CD4-positive, alpha-beta T cell treated with Interleukin-10 for 1 hour (primary cell): ENCODE measurements at places on chromosomes 4 and X.
A peak's percentile ranks its signal among the peaks of the same experiment; 100 is the strongest.

DNA sequence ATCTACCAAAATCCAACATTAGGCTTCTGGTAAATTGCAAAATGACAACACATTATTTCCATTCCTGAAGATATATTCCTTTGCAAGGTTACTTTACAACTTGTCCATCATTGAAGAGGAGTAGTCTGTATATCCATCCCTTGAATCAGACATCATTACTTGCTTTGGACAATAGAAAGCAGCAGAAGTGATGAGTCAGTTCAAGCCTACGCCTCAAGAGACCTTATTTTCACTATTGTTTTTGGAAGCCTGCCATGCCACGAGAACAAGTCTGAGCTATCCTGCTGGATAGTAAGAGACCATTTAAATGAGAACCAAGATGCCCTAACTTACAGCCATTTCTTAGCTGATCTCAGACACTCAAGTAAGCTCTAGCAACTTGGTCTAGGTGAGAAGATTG is 246.0 kb upstream of the HHIP start:
- DNase-seq = no peak

- no peak for DNase-seq
Observed at GRCh38 chr4:177116161-177116560, 193.5 kb upstream of the NEIL3 start.

DNA sequence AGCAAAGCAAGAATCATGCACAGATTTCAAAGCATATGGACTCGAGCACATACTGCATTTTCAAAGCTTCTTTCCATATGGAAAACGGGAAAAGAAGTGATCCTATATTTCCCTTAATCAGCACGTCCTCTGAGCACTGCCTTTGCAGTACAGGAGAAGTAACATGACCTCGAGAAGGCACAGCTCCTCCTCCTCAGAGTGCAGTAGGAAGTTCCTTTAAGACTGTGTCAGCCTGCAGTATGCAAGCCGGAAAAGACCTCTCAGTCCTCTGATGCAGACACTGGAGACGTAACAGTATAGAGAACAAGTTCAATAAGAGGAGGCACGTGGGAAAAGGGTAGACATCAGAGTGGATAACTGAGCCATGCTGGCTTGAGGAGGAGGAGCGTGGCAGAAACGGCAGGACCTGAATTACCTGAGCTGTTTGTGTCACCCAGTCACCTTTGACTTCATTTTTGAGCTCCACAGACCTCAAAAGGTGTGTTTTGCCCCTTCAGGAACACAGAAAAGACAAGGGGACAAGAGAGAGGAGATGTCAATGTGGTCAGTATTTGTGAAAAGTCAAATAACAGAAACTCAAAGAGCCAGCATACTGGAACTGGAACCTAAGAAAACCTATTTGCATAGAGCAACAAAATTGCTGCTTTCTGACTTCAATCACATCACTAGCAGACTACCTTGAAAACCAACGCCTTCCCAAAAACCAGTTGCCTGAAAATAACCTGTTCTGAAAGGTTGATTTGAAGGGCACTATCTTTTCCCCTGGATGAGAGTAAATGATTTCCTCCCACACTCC is 20.8 kb downstream of the IRF2 start:
- DNase-seq = peak; percentile 64

GRCh38 chr4:62450740-62451139 is 1250.6 kb downstream of the ADGRL3 start:
- DNase-seq = no peak

GRCh38 chr4:139898293-139898692 is 232.7 kb downstream of the MGST2 start:
- peak; percentile 2 for DNase-seq

DNA sequence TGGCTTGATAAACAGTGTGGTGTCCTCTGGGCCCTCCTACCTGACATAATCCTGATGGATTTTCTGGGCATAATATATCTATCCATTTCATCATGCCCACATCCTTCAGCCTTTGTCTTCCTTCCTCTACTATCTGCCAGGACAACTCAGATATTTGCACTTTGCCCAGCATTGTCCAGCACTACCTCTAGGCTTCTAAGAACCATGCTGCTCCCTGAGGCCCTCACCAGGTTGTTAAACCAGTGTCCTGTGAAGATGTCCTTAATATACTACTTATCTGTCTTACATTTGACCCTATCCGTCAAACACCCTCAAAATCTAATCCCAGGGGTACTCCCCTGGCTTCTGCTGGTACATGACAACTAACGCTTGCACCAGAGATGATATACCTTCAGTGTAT is 58.2 kb upstream of the MAML3 start:
- DNase-seq = no peak

GRCh38 chr4:17535906-17536305 is 20.9 kb downstream of the CLRN2 start:
- peak; percentile 6 for DNase-seq

- DNase-seq = no peak
Observed at GRCh38 chr4:99693140-99693539, 35.5 kb upstream of the C4orf54 start.

DNA sequence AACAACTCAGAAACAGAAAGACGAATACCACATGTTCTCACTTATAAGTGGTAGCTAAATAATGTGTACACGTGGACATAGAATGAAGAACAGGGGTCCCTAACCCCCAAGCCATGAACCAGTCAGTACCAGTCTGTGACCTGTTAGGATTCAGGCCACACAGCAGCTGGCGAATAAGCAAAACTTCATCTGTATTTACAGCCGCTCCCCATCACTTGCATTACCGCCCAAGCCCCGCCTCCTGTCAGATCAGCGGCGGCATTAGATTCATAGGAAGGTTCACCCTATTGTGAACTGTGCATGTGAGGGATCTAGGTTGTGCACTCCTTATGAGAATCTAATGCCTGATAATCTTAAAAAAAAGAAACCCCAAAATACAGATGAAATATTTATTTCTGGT is 1128.7 kb downstream of the NLGN4X start:
- no peak for DNase-seq

- DNase-seq = peak; percentile 53
Observed at GRCh38 chrX:54042609-54043021, 1.7 kb downstream of the PHF8 start.

- no peak for DNase-seq
Observed at GRCh38 chr4:156575430-156576073, 396.0 kb downstream of the PDGFC start.

GRCh38 chr4:11698846-11699590 is 270.3 kb upstream of the HS3ST1 start:
- no peak for DNase-seq

DNA sequence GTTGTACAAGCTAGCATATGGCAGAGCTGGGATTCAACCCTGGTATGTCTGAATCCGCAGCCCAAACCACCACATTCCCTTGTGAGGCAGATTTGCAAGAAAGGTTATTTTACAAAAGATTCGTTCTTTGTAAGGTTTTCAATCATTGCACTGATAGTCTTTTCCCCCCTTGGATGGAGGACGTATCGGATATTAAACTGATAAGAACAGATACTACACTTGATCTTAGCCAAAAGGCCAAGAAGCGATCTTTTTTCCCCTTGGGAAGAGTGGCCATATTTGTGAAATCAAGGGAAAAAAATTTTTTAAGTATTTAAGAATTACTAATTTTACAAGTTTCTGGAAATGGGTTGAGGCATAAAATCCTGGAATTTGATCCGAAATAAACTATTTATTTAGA is 34.4 kb upstream of the MSMO1 start:
- DNase-seq = no peak

DNA sequence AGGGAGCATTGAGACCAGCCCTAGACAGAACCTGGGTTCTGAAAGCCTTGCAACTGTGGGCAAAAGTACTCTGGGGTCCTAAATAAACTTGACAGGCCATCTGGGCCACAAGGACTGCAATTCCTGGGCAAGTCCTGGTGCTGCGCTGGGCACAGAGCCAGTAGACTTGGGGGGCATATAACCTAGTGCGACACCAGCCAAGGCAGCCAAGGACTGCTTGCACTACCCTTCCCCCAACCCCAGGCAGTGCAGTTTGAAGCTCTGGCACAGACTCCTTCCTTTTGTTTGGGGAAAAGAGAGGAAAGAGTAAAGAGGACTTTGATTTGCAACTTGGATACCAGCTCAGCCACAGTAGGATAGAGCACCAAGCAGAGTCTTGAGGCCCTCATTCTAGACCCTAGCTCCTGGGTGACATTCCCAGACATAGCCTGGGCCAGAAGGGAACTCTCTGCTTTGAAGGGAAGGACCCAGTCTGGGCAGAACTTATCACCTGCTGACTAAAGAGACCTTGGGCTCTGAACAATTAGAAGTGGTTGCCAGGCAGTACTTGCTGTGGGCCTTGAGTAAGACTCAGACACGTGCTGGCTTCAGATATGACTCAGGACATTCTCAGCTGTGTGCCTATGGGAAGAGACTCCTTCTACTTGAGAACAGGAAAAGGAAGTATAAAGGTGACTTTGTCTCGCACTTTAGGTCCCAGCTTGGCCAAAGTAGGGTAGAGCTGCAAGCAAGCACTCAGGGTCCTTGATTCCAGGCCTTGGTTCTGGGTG is 522.8 kb downstream of the GLUD2 start:
- no peak for DNase-seq

DNA sequence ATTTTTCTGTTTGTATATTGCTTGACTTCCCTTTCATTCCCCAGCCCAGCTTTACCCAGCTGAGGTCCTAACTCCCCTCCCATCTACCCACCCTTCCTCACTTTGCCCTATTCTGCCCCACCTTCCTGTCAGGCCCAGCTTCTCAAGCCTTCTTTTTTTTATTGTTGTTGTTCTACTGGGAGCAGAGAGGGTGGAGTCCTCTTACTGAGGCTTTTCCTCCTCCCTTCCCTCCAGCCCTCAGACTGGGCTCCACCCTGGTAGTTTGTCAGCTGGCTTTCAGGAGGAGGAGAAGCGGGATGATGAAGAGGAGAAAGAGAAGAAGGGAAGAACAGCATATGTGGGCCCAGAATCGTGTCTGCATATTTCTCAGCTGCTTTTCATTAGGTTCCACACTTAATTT is 3.2 kb upstream of the KLF8 start:
- no peak for DNase-seq

- DNase-seq = no peak
Observed at GRCh38 chr4:178612733-178613132, 1170.5 kb upstream of the AGA start.

GRCh38 chr4:143713955-143714625 is 13.6 kb upstream of the FREM3 start:
- no peak for DNase-seq

GRCh38 chrX:100081503-100081902 is 328.6 kb downstream of the PCDH19 start:
- DNase-seq = no peak

GRCh38 chr4:128787509-128788311 is 21.8 kb upstream of the JADE1 start:
- no peak for DNase-seq

- DNase-seq = no peak
Observed at GRCh38 chr4:39706741-39707511, 9.0 kb downstream of the UBE2K start.

GRCh38 chrX:23731951-23732350 is 11.1 kb downstream of the ACOT9 start:
- DNase-seq = no peak

DNA sequence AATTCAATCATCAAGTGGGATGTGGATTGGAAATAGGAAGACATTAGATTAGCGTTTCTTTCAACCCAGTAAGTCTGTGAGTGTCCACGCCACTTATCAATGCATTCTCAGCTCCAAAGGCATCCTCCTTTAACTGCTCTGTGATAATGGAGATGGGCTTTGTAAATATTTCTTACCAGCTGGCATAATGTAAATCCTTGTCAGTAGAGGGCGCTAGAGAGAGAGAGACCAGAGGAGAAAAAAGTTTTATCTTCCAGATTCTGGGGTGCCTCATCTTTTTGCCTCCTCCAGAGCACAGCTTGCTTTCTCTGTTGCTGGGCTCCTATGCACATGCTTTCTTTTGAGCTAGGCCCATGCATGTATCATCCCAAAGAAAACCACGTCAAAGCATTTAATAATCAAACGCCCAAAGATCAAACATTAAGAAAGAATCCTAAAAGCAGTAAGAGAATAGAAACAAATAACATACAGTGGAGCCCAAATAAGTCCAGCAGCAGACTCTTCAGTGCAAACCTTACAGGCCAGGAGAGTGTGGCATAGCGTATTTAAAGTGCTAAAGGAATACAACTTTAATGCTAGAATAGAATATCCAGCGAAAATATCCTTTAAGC is 9.6 kb upstream of the MTMR1 start:
- peak; percentile 71 for DNase-seq

DNA sequence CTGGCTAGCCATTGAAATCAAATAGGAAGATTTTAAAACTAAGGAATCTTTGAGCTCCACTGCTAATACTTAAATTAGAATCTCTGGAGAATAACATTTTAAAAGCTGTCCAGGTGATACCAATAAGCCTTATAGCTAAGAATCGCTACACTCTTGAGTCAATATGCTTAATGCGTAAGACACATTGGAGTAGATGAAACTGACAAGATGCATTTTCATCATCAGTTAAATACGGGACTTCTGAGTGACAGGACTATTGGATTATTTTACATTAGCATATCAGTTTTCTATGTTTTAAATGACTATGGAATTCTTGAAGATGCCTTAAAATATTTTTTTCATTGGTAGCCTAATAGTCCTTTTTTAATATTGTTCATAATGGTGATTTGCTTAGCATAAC is 80.2 kb downstream of the ATOH1 start:
- no peak for DNase-seq

DNA sequence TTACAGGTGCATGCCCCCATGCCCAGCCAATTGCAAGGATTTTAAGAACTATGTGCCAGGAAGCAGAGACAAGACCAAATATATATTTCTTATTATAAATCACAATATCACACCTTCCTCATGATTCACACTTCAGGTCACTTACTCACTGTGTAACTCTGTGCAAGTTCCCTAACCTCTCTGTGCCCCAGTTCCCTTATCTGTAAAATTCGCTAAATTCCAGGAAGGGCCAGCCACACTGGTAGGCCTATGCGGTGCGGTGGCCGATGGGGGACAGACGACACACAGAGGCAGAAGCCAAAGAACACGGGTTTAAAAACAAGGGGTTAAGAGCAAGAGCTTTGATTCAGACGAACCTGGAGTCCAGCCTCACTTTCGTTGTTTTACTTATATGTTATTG is 2.8 kb downstream of the TRIM2 start:
- no peak for DNase-seq

DNA sequence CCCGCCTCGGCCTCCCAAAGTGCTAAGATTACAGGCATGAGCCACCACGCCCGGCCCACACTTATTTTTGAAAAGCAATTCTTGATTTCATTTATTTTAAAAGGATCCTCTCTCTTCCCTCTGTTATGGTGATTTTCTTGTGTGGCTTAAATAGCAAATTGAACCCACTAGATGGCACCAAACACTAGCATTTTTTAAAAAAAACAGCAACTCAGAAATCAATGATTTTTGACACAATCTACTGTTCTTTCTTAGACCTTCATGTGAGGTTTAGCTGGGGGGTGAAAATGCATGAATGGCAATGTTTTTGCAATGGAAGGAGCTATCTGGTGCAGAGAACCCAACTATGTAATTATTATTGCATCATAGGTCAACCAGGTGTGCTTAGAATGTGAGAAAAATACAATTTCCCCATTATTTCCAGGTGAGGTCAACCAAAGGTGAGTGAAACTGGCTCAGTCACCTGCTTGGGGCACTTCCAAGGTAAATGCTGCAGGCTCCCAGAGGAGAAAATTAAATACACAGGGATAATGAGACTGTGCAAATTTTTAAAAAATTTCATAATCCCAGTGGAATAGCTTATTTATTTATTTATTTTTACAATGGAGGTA is 226.7 kb upstream of the PRKX start:
- peak; percentile 2 for DNase-seq

- no peak for DNase-seq
Observed at GRCh38 chrX:126799059-126799458, 20.5 kb upstream of the PRR32 start.

GRCh38 chr4:13542577-13543031 is 1.7 kb downstream of the NKX3-2 start:
- no peak for DNase-seq

- no peak for DNase-seq
Observed at GRCh38 chrX:55149242-55149641, 60.4 kb downstream of the PAGE2 start.
